Mesendoderm (in vitro differentiated cells): ENCODE measurements at places on chromosomes 5 and 9.

- DNase-seq: no peak
Measured at GRCh38 chr9:88922091-88922490, 69.2 kb upstream of the S1PR3 start.

DNA sequence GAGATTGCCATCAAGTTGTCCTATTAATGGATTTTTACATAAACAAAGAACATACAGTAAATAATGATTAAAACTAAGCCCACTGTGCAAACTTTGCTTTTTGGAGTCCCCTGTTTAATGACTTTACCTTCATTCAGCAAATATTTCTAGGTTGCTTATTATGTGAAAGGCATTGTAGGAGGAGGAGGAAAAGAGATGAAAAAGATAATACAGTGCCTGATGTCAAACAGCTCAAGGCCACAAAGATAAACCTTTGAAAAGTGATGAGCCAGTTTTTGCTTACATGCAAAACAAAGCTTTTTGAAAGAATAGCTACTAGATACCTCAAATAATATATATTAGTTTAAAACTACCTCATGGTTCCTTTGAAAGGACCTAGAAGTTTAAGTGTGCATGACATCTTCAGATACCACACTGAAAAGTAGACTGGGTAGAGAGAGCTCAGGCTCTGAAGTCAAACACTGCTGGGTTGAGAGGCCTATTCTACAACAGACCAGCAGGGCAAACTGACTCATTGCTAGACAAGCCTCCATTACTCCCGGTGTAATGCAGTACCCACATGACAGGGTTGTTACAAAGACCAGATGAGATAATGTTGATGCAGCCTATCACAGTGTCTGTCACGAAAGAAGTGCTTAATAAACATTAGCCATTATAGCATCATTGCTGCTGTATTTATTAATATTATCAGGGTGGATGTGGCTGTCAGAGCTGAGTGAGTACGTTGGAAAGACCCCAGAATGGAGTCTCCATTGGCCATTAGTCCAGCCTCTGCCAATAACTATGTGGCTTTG lies 11.8 kb downstream of the DEPDC1B start:
- DNase-seq: peak; percentile 79

GRCh38 chr9:114278881-114279570 lies 43.9 kb upstream of the ORM1 start:
- peak; percentile 40 for DNase-seq

GRCh38 chr5:125607018-125607417 lies 816.2 kb upstream of the GRAMD2B start:
- DNase-seq: peak; percentile 8

DNA sequence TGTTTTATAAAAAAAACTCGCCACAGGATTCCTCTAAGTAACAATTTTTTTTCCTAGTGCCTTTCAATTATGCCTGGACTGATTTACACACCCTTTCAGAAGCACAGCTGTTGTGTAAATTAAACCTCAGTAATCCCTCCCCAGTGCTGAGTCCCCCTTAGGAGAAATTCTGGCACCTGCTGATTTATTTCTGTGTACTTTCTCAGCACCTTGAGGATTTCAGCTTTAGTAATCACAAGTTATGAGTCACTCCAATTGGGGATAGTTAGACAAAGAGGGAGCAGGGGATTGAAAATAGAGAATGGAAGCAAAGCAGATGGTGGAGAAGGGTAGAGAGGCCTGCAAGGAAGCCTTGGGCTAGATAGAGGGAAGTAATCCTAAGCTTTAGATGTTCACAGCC lies 171.7 kb downstream of the TTLL11 start:
- DNase-seq: no peak

GRCh38 chr9:127860779-127861178 lies 6.3 kb upstream of the ENG start:
- no peak for DNase-seq

DNA sequence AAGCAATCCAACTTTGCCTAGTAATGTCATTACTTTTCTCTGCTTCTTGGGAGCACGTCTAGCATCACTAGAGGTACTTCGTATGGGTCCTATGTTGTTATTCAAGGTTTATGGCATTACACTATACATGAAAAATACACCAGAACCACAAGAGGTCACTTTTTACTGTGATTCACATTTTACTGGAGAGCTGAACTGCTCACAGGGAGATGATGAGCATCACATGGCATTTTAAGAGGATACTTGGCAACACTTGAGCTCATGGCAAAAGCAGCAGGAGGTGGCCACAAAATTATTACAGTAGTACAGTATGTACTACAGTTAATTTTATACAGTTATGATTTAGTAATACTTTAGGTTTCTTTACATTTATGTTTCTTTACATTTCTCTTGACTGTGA lies 223.4 kb downstream of the PARP8 start:
- DNase-seq: no peak

DNA sequence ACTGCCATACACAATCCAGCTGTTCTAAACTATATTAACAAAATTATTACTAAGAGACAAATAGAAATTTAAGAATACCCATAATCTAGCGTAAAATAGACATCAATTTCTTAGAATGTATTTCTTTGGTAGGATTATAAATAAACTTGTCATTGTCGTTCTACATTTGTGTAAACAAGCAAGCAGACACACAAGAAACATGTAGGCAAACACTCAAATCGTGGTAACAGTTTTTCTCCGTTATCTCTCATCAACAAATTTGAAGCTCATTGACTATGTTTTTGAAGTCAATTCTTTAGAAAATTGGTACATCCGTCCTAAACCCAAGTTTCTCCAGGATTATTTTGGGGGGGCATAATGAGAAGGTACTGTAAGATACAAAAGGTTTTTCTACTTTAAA lies 832.2 kb downstream of the DTWD2 start:
- no peak for DNase-seq

DNA sequence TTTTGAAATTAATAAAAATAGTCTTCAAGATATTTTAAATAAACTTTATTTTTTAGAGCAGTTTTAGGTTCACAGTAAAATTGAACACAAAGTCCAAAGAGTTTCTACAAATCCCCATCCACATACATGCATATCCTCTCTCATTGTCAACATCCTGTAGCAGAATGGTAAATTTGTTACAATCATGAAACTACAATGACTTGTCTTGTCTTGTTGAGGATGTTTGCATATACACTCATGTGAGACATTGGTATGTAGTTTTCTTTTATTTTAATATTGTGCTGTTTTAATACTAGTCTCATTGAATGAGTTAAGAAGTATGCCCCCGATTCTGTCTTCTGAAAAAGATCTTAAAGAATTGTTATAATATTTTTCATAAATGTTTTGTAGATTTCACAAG lies 447.0 kb upstream of the EDIL3 start:
- no peak for DNase-seq

DNA sequence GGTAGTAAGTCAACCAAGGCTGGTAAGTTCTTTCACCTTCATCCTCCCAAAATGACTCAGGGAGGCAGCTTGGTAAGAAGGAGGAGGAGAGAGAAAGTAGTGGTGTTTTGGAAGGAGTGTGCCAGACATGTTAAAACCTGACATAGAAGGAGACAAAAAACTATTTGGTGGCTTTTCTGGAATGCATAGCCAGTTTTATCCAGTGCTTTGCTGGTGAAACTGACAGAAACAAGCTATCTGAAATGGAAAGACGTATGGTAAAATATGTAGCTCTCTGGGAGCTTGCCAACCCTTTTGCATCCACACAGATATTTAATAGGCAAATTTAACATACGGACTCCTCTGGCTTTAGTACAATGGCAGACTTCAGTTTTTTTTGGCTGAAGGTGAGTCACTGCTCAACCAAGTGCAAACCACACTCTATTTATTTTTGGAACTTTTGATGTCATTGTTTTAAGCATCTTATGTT lies 45.4 kb downstream of the RAB14 start:
- DNase-seq: no peak
